ENCODE measurements at places on chromosomes 1 and 21.
A peak's percentile ranks its signal among the peaks of the same experiment; 100 is the strongest.

GRCh38 chr1:37764414-37764825 is 500 bp downstream of the EPHA10 start:
- no peak for DNase-seq

DNA sequence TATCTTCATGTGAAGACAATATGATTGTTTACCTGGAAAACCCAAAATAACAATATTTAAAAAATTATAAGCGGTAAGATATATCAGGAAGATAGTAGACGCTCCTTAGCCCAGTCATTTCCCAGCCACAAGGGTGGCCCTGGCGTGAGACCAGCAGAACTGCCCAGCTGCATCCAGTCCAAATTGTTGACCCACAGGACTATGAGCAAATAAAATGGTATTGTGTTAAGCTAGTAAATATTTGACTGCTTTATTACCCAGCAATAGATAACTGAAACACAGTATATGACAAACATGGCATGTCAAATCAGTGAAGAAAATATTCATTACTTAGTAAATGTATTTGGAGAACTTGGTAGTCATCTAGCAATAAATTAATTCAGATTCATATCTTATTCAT is 294.3 kb upstream of the SPAG17 start:
- DNase-seq = no peak

GRCh38 chr1:107862064-107862463 is 102.9 kb downstream of the VAV3 start:
- DNase-seq = no peak

DNA sequence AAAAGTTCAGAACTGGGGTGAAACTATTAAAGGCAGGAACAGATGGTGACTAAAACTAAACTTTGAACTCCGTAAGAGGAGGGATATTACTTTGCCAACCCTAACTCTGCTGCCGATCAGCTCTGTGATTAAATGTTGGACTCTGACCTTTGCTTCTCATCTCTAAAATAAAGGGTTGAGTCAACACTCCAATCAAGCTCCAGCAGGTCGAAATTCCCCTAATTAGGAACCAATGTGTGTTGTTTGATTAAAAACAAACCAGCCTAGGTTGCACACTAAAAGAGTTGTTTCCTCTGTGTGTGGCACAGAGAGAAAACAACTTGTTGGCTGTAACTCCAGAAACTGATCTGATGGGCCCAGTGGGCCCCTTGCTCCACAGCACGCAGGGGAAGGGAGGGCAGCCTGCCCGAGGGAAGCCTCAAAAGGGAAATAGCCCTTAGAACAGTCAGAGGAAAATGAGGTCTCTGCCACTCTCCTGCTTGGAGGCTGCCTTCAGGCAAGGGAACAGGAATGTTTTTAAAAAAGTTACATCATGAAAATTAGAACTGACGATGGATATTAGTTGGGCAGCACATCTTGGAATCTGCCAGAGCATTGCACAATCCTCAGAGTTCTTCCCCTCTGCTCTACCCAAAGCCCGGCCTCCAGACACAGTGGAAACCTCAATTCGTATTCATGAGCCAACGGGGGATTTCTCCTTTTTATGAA is 69.3 kb downstream of the KCTD3 start:
- DNase-seq = no peak

DNA sequence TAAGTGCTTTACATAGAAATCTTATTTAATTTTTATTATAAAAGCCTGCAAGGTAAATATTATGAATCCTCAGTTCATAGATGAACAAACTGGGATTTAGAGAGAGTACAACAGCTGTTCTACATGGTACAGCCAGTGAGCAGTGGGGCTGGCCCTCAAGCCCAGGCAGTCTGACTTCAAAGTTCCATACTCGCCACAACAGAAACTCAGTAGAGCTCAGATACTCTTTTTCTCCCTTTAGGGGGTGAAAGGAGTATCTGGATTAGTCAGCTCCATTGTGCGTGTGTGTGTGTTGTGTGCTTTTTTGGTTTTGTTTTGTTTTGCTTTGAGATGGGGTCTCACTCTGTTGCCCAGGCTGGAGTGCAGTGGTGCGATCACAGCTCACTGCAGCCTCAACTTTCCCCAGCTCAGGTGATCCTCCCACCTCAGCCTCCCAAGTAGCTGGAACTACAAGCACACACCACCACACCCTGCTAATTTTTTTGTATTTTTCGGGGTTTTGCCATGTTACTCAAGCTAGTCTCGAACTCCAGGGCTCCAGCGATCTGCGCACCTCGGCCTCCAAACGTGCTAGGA is 378.5 kb downstream of the SMYD3 start:
- no peak for DNase-seq

DNA sequence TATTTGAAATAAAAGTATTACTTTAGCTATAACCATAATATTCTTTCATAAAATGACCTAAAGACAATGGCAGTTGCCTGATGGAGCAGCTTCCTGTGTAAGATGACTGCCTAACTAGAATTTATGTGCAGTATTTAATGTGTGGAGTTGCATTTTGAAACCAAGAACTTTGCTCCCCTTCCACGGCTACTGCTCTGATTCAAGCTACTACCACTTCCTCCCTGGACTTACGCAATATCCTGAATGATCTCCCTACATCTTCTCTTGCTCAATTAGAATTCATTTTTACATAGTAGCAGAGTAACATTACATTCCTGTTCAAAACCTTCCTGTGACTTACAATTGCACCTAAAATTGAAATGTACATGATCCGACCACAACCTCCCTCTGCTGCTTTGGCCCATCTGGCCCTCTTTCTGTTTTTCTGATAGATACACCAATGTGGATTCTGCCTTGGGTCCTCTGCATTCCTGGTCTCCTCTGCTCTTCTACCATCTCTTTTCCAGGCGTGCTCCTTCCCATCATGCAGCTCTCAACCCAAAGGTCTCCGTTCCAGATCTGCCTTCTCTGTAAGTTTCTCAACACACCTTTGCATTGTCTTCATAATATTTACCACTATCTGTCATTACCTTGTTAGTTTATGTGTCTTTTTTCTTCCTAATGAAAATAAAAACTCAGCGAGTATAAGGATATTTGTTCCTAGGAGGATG is 47.4 kb upstream of the USP25 start:
- peak; percentile 12 for DNase-seq

GRCh38 chr1:172585348-172585747 is 52.4 kb downstream of the SUCO start:
- DNase-seq = no peak
